SJSA1 (cell line): ENCODE measurements at places on chromosomes 1 and 21. TPM values are rescaled to one million over a fixed set of nuclear protein-coding genes. Genes with fewer than 3 reads are reported as not detected.

DNA sequence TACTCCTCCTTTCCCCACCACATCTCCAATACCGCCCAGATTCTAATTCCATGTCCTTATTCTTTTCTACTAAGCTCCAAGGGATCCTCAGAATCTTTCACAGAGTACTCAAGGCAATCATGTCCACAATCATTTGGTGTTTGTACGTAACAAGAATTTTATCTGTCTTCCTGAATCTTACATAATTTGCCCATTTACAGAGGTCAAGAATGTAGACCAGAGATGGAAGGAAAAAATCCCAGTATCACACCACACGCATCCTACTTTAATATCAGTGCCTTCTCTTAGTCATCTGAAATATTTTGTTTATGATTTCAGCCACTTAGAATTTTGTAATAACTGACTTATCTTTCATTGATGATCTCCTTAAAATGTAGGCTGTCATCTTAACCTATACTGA is 366.0 kb upstream of the LRRC7 start:
- DNase-seq, result no peak

DNA sequence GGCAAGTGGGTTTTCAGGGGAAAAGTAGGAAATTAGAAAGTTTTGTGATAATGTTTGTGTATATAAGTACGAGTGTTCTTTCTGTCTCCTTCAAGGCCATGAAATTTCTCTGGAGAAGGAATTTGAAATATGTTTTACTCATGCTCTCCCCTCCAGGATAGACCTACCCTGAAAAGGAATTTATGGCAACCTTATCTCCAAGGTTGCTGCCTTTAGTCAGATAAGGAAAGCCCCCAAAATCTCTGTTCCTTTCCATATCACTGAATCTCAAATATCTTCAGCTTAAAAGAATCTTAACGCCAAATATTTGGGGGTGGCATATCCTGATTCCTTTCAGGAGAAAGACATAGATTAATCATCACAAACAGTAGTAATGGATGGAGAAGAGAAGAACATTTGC is 499 bp upstream of the C4BPB start:
- DNase-seq, result peak; percentile 31

LCE7A gene
- total RNA-seq, result not detected in 2 replicates

DNA sequence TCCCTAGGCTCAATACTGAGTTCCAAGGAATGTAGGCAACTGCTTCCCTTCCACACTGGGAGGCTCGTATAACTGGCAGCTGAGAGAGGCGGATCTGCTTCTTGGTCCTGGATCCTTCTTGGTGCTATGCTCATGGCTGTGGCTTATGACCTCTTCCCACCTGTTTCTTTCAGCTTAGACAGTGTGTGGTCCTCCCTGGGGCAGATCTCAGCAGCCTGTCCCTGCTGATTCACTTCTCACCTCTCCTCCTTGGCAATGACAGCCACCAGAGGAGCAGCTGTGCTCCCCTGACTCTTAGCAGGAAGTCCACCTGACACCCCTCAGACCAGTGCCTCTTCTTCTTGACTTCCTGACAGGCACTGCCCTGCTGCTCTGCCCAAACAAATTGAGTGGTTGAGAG is 75.1 kb upstream of the PTGFRN start:
- DNase-seq, result no peak

DNA sequence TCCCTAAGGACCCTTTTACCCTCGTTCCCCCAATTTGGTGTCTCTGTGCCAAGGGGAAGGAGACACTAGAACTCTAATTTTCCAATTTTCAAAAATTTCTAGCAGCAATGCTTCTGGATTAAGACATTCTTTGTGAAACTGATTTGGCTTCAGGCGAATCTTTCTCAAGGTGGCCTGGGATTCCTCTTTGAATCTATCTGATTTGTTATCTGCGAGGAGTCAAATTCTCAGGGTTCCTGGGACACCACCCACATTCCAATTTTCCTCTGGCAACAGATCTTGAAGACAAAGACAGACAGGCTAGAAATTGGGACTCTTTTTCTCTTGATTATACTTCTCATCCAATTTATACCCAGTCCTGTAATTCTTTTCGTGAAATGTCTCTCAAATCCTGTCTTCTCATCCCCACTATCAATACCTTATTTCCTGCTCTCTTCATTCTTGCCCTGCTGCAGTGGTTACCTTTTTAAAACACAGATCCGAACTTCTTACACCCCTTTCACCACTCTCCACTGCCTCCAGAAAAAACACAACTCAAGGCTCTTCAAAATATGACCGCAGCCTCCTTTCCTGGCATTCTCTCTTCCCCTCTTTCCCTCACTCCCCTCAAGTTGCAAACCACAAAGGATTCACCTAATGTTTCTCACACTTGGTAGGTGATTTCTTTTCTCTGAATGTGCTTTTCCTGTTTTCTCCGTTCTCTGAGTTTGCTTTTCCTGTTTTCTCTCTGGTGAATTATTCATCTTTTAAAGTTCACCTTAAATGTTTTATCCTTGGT is 2.7 kb upstream of the MPZL1 start:
- no peak for DNase-seq

DNA sequence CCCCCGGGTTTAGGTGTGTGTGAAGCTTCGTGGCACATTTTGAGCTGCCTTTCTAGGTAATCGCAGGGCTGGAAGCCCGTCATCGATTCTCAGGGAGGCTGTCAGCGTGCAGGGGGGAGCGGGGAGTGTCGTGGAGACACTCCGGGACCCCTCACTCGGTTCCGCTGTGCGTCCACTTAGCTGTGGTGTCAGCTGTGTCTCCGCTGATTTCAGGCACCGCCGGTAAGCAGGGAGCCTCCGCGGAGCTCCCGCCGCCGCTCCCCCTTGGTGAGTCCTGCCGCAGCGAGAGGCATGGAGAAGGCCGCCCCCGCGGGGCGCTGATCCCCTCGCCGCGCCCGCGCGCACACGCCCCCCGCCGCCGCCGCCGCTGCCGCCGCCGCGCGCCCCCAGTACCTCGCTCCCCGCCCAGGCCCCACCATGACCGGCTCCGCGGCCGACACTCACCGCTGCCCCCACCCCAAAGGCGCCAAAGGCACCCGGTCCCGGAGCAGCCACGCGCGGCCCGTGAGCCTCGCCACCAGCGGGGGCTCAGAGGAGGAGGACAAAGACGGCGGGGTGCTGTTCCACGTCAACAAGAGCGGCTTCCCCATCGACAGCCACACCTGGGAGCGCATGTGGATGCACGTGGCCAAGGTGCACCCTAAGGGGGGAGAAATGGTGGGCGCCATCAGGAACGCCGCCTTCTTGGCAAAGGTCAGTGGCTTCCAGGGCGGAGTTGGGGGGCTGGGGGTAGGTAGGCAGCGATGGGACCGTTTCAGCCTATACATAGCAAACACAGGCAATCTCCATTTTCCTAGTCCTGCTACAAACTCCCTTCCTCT is 995 bp downstream of the VASH2 start:
- DNase-seq, result no peak
